ENCODE measurements at places on chromosomes 3 and 15.

DNA sequence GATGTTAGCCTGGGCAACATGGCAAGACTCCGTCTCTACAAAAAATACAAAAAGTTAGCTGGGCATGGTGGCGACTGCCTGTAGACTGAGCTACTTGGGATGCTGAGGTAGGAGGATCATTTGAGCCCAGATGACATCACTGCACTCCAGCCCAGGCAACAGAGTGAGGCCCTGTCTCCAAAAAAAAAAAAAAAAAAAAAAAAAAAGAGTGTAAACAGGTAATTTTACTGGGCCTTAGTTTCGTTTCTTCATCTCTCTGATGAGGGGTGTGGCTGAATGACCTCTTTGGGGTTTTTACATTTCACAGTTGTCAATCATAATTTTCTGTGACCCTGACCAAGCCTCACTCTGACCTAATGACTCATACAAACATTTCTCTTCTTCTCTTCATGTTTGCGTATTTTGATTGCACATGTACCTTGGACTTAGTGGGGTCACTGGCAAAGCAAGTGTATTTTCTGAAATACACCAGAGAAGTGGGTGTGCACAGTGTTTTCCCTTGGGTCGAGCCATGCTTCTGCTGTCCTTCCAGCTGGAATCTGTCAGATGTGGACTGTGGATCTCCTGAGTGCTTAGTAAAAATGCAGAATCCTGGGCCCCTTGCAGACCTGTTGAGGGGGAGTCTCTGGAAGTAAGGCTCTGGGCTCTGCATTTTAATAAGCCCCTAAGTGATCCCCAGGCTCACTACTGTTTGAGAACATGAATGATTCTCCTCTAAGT, 140.5 kb downstream of the FNDC3B start:
- DNase-seq: no peak

GRCh38 chr15:40982855-40983254, 29.6 kb downstream of the CHAC1 start:
- no peak for DNase-seq

- no peak for DNase-seq
Measured at GRCh38 chr3:162998205-162998604, 1501.6 kb downstream of the OTOL1 start.

DNA sequence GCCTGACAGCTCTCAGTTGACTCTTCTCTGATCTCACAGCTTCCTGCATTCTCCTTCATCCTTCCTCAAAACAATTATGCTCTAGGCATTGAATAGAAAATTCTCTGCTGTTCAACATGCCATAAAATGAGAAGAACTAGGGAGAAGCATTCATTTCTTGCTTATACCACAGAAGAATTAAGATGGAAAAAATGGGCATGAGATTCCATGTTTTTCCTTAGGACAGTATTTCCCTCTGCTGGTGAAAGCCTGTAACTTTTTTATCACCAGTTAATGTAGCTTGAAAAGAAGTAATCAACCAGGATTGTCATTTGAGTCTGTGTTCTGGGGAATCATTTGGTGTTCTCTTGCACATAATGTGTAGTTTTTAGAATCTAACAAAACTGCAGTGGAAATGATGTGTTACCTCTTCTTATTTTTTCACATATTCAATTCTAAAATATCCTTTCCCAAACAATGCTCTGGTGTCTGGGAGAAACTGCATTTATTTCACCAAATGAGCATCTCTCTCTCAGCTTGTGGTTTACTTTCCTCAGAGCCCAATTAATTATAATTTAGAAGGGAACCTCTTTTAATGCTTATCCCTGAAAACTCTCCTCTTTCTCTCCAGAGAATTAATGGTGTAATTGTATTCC, 92.8 kb upstream of the DCBLD2 start:
- no peak for DNase-seq

- DNase-seq: no peak
Measured at GRCh38 chr15:97627634-97628033, 332.9 kb upstream of the ARRDC4 start.

DNA sequence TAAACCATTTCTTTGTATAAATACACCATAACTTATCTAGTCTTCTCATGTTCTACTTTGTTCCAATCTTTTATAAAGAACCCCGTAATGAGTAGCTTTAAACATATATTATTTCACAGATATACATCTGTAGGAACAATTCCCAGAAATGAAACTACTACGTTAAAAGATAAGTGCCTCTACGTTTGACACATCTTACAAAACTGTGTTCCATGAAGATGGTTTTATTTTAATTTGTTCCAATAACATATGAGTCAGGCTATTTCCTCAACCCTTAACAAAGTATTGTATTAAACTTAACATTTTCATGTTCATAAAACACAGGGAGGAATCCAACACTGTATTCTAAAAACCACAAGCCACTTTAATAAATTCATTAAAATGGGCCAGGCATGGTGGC, 52.9 kb downstream of the TRPM7 start:
- no peak for DNase-seq

- no peak for DNase-seq
Measured at GRCh38 chr15:45131510-45131909, 1.7 kb downstream of the DUOX1 start.

DNA sequence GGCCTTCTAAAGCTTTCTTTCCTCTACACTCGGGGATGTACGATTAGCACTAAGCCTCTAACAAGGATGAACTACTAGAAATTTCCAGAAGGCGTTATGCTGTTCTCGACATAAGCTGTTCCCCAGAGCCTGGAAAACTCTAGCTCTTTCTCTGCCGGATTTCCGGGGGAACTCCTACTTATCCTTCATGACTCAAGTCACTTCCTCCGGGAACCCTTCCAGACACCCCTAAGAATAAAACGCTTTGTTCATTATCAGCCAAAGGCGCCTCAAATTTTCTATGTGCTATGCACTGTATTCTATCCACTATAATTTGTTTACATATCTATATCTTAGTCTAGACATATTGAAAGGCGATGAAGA, 455 bp upstream of the SNAP23 start:
- no peak for DNase-seq

- no peak for DNase-seq
Measured at GRCh38 chr15:73001840-73002239, 50.4 kb upstream of the NEO1 start.

DNA sequence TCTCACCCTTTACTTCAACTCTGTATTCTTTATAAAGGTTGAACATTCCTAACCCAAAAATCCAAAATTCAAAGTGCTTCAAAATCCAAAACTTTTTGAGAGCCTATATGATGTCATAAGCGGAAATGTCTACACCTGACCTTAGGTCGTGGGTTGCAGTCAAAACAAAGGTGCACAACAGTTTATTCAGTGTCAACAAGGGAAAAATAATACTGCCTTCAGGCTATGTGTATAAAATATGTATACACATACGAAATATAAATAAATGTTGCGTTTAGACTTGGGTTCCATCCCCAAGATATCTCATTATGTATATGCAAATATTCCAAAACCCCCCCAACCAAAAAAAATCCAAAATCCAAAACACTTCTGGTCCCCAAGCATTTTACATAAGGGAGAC, 90.9 kb downstream of the STAG1 start:
- no peak for DNase-seq

DNA sequence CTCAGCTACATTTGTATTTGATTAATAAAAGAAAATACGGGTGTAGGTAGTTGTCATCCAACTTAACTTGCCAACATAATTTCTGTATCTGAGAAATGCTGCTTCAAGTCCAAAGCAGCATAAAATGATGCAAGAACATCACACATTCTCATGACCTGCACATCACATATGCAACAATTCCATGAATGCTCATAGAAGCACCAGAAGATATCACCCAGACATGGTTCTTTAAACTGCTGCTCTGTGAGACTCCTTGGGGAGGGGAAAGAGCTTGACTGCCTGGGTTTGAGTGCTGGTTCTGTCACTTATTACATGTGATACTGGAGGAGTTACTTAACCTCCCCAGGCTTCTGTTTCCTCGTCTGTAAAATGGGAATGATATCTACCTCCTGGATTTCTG, 39.4 kb downstream of the CHST14 start:
- no peak for DNase-seq

DNA sequence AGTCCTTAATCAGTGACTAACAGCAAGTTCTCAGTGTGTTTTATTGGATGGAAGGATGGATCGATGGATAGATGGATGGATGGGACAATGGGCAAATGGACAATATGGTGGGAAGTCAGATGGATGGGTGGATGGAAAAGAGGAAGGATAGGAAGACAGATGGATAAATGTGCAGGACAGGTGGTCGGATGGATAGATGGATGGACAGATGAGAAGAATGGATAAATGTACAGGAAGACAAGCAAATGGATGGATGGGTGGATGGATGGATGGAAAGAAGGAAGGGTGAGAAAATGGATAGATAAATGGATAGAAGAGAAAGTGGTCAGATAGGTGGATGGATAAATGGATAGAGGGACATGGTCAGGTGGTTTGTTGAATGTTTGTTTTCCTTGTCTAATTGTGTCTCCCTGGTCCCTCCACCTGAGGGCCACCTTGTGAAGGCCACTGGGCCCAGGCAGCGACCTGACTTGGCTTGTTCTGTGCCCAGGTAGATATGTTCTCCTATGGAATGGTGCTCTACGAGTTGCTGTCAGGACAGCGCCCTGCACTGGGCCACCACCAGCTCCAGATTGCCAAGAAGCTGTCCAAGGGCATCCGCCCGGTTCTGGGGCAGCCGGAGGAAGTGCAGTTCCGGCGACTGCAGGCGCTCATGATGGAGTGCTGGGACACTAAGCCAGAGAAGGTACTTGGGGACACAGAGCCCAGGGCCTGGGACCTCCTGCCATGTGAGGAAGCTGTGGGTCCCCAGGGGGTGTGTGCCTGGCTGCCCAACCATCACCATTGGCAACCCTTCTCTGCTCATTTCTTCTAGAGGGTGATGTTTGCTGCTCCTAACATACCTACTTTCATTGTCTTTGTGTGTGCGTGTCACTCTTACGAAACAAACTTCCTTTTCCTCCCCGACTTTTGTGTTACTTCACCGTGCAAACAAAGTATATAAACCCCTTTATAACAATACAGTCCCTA, 137.5 kb downstream of the LRRK1 start:
- DNase-seq: no peak

- DNase-seq: no peak
Measured at GRCh38 chr3:189606774-189607173, 24.4 kb upstream of the TP63 start.

GRCh38 chr3:48038971-48039481, 22.8 kb upstream of the MAP4 start:
- no peak for DNase-seq

- no peak for DNase-seq
Measured at GRCh38 chr15:70853318-70853972, 512 bp downstream of the LARP6 start.

GRCh38 chr3:64321747-64322146, 96.5 kb upstream of the PRICKLE2 start:
- DNase-seq: no peak

DNA sequence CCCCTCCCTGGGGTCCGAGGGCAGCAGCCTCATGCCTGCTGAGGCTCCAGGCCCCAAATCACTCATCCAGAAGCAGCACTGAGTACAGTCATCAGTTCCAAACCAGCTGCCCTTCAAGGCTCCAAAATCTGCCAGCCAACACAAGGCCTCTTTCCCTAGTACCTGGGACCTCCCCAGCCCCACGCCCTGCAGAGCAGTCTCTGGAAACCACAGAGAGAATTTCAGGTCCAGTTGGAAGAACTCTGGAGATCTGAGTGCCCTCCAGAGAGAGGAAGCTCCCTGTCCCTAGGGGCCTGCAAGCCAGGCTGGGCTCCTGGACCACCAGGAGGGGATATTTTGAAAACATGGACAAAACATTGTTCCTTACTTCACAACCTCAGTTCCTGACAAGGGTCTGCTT, 26.2 kb downstream of the TKT start:
- no peak for DNase-seq

DNA sequence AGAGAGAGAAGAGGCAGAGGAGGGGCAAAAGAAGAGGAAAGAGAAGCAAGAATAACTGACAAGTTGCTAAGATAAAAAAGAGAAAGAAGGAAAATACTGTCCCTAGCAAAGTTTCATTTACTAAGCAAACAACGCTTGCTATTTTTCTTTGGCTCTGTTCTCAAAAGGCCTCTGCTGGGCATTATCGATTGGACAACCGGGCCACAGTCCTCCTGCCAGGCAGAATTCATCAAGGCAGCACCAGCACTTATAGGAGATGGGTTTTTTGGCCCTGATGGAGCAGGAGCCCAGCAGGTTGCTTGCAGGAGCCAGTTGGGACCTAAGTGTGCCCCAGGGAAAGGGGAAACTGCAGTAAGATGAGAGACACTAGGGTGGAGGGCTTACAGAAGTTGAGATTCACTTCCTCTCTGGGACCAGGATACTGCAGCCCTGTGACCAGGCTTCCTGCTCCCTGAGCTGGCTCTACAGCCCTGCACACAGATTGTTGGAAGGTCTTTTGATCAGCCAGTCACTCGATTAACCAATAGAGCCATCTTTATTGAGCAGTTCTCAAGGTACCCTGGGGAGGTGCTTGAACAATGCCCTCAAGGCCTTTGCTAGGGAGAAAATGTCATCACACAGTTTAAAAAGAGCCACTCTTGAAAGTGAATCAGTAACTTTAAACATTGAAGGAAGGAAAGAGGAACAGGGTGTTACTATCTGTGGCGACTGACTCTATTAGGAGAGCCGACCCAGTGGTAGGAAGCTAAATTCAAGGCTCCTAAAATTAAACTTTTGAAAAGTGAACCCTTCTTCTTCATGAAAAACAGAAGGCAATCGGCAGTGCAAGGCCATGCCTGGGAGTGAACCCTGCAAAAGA, 28.8 kb upstream of the GLCE start:
- no peak for DNase-seq

- DNase-seq: no peak
Measured at GRCh38 chr3:37115446-37115845, 58.9 kb downstream of the LRRFIP2 start.

All from stimulated activated CD4-positive, alpha-beta T cell treated with anti-CD3 and anti-CD28 coated beads, Interleukin-15, amount 100 ng/mL, for 48 hours (primary cell).